Tibial nerve (tissue), 4 donors: ENCODE measurements at places on chromosomes 16 and 17. TPM values are rescaled to one million over a fixed set of nuclear protein-coding genes. Genes with fewer than 3 reads are reported as not detected.

Gene CHAD
- not detected for total RNA-seq

Gene IGSF6
- 1.3 TPM for total RNA-seq

Gene UTS2R
- 0.20 TPM for total RNA-seq

Gene SLC5A11
- total RNA-seq, result not detected
